Natural killer cell treated with Interleukin-12 subunit alpha and Interleukin-12 subunit beta and Interleukin-15 and Interleukin-18, amount 100 ng/mL, for 72 hours (primary cell): ENCODE measurements at places on chromosomes 7 and 10. TPM values are rescaled to one million over a fixed set of nuclear protein-coding genes. Genes with fewer than 3 reads are reported as not detected.

DNA sequence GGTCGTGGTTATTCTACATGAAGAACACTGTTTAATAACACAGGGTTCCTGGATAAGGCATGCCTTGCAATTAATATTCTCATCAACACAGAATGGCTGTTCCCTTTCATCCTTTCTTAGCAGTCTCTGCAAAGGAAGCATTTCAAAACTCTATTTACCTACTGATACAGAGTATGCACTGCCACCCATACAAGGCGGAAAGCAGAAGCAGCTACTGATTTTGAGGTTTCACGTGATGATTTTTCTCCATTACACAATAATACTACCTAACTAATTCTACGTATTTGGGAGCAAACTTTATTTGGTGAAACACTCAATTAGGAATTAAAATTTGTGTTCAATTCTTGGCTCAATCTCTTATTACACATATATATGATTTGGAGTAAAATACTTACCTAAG lies 43.0 kb upstream of the COL1A2 start:
- DNase-seq = no peak

DNA sequence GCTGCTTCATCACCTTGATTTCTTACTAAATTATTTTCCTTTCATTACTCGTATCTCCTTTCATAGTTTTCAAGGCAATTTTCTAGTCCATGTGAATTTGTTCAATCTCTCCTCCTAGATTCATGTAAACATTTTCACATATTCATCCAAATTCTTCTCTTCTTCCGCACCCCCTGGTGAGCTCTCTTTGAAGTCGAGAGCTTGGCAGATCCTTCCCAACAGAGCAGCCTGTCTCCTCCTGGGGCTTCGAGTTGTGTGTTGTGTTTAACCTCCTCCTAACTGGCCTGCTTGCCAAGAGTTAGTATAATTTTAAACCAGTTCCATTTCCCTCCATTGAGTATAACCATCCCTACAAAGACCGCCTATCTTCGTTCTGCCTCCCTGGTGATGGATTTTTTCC lies 272.4 kb upstream of the CELF2 start:
- DNase-seq = no peak

- DNase-seq = no peak
Observed at GRCh38 chr10:127720142-127720541, 16.8 kb upstream of the FOXI2 start.

DNA sequence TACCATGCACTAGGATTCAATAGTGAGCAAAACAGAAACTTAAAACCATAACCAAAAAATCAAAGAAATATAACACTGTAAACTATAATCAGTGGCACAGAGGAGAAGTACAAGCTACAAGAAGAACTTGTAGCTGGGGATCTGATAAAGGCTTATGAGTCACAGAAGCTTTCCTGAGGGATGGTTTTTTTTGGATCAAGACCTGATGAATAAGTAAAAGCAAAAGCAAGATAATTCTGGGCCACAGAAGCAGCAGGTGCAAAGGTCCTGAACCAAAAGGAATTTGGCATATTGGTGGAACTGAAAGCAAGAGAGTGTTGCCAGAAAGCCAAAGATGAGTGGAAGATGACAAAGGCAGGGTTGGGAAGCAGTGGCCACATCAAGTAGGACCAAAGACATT lies 37.4 kb upstream of the BET1 start:
- DNase-seq = no peak

- no peak for DNase-seq
Observed at GRCh38 chr10:19958787-19959186, 142.6 kb downstream of the PLXDC2 start.

GRCh38 chr10:94630017-94630688 lies 53.4 kb upstream of the CYP2C18 start:
- no peak for DNase-seq

- peak; percentile 76 for DNase-seq
Observed at GRCh38 chr10:110076559-110077318, 69.0 kb downstream of the ADD3 start.

DNA sequence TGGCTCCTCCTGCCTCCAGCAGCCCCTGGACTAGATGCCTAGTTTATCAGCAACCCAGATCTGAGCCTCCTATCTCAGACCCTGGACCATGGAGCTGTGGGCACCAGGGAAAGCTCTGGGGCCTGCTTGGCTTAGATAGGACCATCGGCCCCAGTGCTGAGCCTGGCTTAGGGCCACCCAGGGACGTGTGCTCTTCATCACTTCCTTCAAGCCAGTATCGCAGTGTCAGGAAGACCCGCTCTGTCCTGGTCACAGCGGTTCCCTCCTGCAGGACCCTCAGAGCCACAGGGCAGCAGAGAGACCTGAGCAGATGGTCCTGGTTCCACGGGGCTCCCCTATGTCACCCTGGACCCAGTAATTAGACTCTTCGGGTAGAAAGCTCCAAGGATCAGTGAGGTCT lies 105.7 kb upstream of the FAM20C start:
- no peak for DNase-seq

- no peak for DNase-seq
Observed at GRCh38 chr10:59395984-59396383, 33.6 kb upstream of the FAM13C start.

DNA sequence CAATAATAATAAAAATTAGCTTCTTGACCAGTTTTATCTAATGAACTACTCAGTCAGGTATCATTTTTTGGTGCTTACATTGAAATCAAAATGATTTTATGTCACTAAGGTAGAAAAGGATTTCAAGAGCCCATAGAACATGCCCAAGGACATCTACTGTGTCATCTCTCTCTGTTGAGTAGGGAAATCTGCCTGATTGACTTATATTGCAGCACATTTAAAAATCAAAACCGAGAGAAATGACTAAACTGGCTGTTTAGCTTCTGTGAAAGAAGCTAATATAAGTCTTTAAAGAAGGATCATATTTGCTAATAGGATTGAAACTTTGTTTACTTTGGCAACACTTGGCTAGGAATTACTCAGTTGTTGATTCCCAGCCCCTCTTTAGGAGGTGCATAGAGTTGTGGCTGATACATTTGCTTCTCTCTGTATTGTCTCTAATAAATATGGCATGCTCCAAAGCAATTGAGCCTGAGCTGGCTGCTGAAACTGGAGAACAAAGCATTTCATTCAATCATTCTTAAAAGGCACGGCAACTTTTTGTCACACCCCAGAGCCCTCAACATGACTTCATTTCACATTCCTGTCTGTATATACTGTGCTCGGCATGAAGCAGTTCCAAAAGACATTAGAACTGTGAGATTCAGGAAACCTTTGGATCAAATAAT lies 1096.9 kb upstream of the POT1 start:
- DNase-seq = no peak

The CARD11 gene
- 80.8 TPM for total RNA-seq

The HABP2 gene
- total RNA-seq = not detected

GRCh38 chr10:74683067-74683466 lies 143.3 kb upstream of the KAT6B start:
- no peak for DNase-seq

GRCh38 chr7:13979671-13980435 lies 9.6 kb downstream of the ETV1 start:
- DNase-seq = no peak

DNA sequence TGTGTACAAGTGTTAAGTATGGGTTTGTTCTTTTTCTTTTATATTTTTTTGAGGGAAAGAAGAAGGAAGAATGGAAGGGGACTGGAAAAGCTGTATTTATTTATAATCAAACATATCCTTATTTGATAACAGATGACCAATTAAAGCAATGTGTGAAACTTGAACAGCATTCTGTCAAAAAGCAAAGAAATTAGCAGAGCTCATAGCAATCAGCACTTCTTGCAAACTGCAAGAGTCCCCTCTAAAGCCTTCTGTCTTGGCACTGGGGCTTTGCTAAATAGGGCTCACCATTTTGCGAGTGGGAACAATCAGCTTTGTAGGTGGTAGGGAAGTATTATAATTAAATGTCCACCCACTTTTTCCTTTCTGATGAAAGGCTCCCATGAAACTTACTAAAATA lies 164.9 kb upstream of the LRRTM3 start:
- no peak for DNase-seq

The AEBP1 gene
- total RNA-seq = 2.4 TPM

GRCh38 chr10:126611303-126611702 lies 59.2 kb downstream of the C10orf90 start:
- DNase-seq = no peak

DNA sequence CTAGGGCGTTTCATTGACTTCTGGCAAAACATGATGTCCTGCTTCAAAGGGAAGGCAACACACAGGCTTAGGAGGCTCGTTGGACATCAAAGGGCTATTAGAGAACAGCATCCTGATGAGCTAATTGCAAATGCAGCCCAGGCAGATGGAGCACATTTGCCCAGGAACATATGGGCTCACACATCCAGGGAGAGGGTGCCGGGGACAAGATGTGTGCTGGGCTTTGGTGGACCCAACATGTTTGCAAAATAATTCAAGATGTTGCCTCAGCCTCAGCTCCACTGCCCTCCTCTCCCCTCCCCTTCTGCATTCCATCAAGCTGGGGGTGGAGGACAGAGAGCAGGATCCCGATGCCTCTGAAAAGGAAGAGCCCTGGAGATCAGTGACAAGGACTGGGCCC lies 217.1 kb upstream of the ZMIZ1 start:
- DNase-seq = no peak

The ZNF727 gene
- total RNA-seq = 0.76 TPM

- DNase-seq = no peak
Observed at GRCh38 chr10:126872768-126873167, 32.5 kb upstream of the DOCK1 start.

DNA sequence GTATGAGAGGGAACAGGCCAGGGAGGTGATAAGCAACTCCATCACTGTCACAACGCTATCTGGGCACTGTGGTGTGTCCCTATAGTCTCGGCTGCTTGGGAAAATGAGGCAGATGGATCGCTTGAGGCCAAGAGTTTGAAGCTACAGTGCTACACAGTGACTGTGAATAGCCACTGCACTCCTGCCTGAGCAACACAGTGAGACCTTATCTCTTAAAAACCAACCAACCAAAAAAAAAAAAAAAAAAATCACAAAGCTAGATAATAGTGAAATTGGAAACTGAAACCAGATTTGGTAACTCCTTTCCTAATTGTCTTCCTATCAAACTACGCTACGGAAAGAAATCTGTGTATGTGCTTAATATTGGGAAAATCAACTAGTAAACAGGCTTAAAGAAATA lies 14.1 kb downstream of the MICU1 start:
- no peak for DNase-seq

DNA sequence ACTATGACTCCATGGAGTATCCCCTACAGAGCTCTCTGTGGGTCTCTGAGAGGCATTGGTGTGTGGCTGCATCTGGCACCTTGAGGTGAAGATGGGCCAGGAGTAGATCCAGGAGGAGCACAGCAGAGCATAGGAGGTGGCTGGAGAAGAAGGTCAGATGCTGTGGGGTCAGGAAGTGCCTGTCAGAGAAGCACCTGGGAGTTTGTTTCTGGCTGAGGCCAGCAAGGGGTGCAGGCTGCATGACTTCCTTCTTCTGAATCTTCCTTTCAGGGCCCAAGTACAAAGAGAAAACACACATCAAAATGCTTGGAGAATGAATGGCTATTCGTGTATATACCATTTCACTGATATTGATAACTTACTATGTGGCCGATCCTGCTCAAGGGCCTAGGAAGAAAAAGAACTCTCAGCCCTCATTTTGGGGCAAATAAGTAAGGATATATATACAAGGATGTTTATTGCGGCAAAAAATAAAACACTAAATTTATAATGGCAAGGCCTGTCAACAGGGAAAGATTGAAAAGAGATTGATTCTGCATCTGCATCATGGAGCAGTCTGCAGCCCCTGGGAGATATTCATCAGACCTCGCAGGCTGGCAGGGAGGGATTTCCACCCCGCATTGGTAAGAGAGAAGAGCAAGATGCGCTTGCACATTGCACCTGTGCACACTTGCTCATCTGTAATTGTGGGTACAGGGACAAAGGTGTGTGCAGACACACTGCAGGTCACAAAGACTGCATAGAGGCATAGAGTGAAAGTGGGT lies 39.2 kb downstream of the PTPRE start:
- no peak for DNase-seq
